ENCODE measurements at places on chromosomes 7 and 10.

- no peak for DNase-seq
These were observed 121.0 kb downstream of the KCNMA1 start for GRCh38 chr10:77516575-77516974.

DNA sequence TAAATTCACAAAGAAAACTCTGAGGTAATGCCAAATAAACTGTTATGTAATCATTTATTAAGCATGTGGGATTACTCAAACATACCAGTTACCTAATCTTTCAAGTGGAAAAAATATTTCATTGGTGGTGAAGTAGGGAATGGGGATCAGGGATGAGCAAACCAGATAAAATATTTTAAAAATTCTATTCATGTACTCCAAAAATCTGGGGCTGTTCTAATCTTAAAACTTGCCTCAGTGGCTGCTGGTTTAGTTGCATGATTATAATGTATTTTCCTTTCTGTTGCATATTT lies 19.5 kb downstream of the LMOD2 start:
- DNase-seq: no peak

DNA sequence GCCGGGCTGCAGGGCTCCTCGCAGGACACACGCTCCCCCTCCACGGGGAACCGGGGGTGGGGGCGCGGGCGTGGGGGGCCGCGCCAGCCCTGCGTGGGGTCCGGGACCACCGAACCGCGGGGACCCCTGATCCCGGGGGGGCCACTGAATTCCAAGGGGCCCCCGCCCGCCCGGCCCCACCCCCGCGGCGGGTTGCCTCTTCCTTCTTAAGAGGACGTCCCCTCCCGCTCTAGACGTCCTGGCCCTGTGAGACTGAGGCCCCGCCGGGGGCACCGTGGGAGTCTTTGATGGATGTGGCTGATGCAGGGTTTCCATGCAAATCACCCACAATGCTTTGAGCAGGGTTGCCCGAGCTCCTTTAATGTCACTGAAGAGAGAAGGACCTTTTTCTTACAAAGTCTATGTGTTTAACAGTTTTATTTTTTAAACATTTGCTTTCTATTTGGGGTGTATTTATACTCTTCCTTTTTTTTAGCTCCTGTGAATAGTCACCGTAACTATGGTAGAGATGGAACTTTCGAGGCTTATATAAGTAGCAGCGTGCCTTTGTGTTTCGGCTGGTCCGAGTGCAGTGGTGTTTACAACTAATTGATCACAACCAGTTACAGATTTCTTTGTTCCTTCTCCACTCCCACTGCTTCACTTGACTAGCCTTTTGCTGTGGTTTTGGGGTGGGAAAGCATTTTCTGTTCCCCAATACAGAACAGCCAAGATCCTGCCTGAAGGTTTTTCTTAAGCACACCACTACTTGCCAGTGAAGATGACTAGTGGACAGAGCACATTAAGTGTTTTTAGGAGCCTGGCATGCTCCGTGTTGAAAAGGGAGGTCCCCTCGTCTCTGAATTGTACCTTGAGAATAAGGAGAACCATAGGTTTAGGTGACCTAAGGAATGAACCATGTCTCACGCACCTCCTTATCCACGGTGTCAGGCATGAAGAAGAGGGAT lies 44.8 kb downstream of the PDIA4 start:
- DNase-seq: peak; percentile 82

DNA sequence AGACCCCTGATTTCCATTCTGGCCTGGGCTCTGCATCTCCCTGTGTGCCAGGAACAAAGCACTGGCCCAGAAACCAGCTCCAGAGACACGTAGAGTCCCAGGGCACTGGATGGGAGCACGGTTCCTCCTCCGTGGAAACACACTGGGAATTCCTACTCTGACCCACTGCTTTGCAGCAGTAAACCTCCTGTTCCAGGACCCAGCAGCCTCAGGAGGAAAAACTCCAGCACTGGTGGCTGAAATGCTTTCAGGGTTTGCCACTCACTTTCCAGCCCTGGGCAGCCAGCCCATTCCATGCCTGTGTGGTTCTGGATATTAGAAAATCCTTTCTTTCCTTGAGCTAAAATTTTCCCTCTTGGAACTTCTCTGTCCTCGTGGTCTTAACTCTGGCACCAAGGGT lies 58.0 kb downstream of the FAM171A1 start:
- DNase-seq: no peak

DNA sequence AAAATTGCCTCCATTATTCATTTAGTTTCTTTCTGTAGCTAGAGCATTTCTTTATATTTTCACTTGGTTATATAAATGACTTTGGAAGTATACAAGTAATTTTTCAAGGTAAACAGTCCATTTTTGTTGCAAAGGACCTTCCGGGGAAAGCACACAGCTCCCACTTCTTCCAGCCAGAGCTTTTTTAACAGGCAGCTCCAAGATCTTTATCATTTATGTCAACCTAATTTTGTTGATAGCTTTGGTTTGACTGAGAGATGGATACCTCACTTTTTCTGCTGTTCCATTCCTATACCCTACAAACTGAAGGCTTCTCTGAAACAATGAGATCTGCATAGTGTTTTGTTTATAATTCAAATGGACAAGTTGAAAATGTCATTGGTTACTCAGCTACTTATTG lies 49.3 kb upstream of the RAB11FIP2 start:
- DNase-seq: no peak

- DNase-seq: no peak
These were observed 160.4 kb upstream of the RHEB start for GRCh38 chr7:151679881-151680612.

DNA sequence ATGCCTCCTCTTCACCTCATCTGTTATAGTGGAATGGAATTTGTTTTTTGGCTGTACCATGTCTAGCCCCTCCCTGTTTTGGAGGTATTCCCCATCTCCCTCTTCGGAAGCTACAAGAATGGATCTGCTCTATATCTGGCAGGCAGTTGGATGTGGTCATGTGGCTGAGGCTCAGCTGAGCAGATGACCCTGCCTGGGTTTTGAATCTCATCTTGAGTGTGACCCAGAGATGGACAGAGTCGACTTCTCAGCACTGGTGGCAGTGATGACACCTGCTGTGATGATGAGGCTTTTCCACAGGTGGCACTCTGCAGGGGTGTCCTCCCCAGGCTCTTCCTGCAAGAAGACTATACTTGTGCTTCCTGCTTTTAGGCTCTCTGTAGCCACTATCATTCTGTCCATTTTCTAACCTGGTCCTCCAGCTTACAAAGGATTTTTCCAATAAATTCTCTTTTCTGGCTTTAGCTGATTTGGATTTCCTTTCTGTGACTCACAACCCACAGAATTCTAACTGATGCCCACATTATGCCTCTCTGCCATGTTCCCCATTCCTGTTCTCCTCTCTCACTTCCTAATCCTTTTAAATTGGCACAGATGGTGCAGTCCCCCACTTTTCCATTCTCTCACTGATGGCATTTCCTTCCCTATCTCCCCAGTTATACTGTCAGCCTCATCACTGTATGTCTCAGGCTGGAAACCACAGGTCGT lies 7.5 kb upstream of the ARHGAP22 start:
- no peak for DNase-seq

- DNase-seq: no peak
These were observed 3.8 kb upstream of the DNAH11 start for GRCh38 chr7:21538936-21539495.

DNA sequence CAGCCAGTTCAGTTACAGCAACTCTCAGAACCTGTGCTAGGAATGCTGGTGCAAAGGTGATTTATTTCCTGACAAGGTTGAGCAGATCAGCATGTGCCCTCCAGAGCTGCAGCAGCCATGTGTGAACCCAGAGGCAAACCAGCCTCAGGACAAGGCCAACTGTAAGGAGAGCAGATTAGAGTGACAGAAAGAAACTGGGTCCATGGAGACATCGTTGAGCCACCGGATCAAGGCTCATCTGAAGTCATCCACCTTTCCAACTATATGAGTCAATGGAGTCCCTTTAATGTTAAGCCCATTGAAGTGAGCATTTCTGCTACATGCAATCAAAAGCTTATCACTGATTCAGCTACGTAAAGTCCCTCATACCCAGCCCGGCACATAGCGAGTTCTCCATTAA lies 26.4 kb downstream of the KCNMA1 start:
- DNase-seq: no peak

GRCh38 chr10:124943301-124944092 lies 1.6 kb downstream of the ZRANB1 start:
- DNase-seq: no peak

- no peak for DNase-seq
These were observed 87.9 kb downstream of the SLC37A3 start for GRCh38 chr7:140310337-140311002.

DNA sequence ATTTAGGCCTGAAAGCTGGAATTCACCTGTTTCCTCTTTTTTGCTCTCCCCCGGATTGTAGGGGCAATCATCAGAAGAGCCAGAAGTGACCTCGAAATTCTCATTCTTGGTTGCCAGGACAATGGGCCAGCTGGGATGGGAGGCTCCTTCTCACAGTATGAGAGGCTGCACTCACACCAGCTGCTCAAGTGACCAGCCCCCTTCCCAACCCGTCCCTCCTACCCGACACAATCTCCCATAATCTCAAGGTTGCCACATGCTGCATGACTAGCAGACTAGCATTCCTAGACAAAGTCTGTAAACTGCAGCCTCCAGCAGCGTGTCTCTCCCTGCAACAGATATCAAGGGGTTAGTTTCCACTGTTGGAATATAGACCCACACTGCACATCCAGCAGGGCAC lies 110.3 kb downstream of the C1GALT1 start:
- no peak for DNase-seq

- peak; percentile 49 for DNase-seq
These were observed 334 bp downstream of the ZNF800 start for GRCh38 chr7:127392182-127392565.

DNA sequence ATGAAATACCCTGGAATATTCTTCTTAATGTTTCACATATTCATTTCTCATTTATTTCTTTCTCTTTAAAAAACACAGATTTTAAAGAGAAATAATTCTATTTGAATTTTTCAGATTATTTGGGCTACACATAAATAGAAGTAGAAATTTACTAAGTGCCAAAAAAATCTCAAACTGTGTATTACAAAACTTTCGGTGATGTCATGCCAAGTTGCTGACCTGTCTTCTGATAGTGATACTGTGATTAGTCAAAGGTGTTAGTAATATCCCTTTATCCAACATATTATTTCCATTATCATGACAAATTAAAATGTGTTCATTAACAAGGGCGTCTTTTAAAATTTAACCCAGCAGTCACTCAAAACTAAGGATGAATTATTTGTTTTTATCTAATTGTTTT lies 60.1 kb downstream of the COL28A1 start:
- no peak for DNase-seq

DNA sequence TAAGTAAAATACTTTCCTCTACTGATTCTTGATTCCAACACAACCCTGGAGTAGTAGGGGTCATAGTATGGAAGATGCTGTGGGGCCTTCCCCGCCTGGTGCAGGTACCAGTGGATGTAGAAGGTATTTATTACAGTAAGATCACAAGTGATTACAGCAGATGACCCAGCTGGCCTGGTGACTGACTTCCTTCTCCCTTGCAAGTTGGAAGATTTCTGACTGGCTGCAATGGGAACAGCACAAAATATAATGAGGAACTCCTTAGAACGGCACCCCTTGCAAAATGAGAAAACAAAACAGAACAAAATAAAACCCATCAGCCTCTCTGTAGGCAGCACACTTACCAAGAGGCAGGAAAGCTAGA lies 61.7 kb upstream of the TARP start:
- no peak for DNase-seq

DNA sequence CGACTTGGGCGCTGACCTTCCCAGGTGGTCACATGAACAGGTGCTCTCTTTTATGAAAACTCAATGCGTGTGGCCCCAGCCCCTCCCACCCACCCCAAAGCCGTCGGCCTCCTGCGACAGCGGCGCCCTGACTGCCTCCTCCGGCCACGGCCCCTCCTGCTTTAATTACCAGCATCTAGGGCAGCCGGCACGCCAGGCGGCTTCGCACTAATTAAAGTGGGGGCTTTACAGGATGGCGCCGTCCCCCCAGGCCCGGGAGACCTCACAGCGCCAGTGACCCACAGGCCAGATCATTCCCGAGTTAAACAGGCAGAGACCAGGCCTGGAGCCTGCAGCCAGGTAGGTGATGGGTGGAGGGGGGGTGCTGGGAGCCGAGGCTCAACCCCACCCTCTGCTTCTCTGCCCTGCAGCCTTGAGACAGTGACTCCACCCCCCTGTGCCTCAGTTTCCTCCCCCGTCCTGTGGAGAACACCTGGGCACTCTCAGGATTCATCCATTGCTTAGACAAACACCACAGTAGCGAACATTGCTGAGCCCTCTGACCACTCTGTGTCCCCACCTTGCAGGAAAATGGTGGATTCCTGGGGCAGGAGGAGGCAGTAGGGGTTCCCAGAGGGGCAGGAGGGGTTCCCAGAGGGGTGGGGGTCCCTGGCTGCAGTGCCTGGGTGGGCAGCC lies 100.8 kb downstream of the MICALL2 start:
- DNase-seq: no peak

DNA sequence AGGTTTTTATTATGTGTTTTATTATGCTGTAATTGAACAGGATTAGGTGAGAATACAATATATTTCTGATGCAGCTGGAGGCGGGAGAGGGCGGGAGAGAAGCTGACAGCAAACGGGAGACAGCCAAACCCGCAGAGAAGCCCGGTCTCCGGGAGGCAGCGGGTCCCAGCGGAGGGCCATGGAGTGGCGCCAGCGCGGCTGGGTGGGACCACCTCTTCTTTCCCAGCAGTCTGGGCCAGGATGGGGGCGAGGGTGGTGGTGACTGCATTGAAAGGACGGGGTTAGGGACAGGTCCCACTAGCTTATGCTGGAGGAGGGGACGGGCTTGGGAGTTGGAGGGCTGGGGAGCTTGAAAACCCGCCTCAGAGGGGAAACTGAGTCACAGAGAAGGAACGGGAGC lies 14.5 kb upstream of the KAZALD1 start:
- no peak for DNase-seq

DNA sequence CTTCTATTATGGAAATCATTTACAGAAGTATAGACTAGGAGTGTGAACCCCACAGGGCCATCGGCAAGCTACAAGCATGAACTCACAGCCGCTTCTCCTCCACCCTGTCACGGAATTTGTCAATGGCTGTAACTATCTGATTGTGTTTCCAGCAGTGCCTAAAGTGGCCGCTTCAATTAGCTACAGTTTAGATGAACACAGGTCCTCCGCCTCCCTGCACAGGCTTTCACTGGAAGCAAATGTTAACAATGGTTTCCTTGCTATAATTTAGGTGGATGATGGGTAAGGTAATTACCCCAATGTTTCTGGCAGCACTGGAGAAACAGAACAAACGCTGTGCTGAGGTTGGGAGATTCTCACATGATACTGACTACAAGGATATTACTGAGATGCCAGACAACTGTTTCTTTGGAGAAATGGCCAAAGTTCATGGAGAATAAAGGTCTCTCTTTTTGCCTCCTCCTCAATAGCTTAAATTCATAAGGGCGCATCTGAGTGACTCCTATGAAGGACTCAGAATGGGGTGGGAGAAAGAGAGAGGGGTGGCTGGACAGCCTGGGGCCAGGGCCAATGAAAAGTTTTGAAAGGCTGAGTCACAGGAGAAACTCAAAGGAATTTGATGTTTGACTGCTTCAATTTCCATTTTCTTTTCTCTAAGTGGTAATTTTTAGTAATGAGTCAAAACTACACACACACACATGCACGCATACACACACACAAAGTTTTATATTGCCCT lies 78.9 kb downstream of the SVIL start:
- DNase-seq: no peak
